ENCODE measurements at places on chromosomes 3 and 15.

DNA sequence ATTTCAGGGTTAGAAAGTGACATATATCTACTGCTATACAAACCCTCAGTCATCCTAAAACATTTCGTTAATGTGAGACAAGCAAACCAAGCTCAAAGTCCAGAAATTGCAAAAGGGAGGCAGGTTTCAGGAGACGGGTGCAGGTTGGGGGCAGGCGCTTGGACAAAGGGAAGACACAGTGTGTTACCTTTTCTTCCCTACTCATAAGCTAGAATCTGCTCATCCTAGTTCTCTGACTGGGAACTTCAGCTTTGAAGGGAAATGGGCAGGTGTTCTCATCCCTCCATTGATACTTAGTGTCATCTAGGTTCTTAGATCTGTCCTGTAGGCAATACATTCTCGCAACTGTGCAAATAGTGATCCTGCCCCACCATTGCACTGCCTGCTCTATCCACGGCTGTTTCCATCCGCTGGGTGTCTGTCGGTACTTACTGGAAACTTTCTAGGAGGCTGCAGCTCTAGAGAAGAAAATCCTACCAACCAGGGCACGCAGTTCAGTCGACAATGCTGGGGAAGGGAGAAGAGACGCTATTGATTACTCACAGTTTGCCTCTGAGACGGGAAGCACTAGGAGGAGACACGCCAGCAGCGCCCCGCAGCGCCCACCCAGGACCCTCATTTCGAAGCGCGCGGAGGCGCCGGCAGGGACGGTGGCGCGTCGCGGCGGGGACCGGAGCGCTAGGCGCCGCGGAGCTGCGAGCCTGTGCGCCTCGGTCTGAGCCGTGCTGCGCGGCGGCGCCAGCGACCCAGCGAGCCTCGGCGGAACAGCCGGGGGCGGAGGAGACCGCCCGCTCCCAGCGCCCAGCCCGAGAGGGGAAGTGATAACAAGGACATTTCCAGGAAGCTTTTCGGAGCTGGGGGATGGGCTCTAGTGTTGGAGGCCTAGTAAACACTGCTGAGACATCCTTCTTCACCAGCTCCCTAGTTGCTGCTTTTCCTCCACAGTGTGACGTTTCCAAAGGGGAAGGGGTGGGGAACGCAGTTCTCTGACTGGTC is at the start of gene PROS1:
TSS of gene PROS1 (minus strand) at position 766 of the 996 bp plus-strand sequence. CDS start at position 619, 147 bp downstream.
- peak; percentile 30 for DNase-seq

GRCh38 chr3:152642658-152643057 is 192.3 kb upstream of the P2RY1 start:
- DNase-seq: no peak

DNA sequence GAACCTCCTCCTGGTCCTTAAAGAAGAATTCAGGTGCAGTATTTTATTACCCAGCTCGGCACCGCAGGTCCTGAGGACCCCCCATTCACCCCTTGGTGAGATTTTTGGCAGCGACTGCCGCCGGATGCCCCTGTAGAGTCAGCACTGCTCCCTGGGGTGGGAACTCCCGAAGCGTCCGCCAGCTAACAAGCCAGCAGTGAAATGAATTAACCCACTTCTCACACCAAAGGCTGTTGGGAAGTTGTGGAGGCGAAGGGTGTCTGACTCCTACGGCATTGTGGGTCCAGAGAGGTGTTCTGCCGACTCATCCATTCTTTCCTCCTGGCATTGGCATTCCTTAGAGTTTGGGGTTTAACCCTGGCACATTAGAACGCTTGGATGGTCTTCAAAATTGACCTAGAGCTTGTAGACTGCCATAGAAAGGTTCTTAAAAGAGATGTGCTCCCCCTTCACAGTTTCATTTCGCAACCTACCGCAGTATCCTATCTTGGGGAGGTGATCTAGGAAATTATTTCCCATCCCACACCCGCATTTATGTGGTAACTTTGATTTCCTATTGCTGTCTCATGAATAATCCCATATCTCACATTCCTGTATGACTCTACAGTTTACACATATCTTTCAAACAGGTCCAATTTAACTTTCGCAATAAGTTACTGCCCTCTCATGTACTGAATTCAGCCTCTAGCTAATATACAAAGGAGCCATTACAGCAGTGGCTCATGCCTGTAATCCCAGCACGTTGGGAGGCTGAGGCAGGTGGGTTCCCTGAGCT is 879 bp upstream of the EIF5A2 start:
- no peak for DNase-seq

DNA sequence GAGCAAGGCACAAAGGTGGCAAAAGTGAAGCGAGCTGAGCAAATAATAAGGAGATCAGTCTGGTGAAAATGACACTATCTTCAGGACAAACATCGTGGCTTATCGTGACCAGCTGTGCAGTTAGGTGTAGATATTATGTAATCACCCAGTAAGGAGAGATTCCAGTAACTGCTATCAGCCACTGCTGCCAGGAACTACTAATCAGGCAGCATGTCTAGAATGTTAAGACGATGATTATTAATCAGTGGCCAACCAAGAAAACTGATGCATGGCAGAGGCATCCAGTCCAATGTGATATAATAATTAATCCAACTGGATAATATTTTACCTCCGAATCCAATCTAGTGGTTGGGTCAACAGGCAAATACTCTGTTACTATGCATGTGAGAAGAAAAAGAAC is 252.7 kb upstream of the ZPLD1 start:
- DNase-seq: no peak

DNA sequence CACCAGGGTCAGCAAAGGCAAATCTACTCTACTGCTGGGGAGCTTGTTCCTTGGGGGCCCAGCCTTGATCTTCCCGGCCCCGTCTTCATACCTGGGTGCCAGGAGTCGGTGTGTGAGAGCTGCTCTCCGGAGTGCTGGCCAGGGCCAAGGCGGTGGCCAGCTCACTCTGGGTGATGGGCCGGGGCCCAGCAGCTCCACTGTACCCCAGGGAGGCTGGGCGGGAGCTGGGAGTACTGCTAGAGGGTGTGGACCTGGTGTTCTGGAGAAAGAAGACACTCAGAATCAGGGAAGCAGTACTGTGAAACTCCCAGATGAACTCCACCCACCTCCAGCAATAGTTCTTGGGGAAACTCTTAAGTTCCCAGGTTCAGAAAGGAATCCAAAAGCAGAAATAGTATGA is 11.9 kb downstream of the UBL7 start:
- no peak for DNase-seq

GRCh38 chr3:177374323-177374722 is 177.0 kb upstream of the TBL1XR1 start:
- no peak for DNase-seq

DNA sequence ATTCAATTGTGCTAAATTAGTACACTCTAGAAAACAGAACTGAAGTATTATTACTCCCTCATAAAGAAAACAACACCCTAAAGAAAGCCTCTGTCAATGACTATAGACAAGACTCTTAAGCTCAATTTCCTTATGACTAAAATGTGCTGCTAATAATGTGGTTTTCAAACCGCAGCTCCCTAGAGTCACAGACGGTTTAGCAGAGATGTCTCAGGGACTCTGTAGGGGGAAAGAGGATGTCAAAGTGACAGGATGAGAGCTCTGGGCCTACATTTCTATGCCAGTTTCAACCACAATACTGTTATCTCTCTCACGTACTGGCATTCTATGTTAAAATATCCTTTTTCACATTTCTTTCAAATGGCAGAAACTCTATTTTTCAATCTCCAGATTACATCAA is 37.6 kb upstream of the WDR49 start:
- peak; percentile 3 for DNase-seq

- no peak for DNase-seq
Observed at GRCh38 chr15:93202405-93202804, 113.4 kb upstream of the RGMA start.

- DNase-seq: no peak
Observed at GRCh38 chr15:89463113-89463512, 33.3 kb downstream of the RHCG start.

DNA sequence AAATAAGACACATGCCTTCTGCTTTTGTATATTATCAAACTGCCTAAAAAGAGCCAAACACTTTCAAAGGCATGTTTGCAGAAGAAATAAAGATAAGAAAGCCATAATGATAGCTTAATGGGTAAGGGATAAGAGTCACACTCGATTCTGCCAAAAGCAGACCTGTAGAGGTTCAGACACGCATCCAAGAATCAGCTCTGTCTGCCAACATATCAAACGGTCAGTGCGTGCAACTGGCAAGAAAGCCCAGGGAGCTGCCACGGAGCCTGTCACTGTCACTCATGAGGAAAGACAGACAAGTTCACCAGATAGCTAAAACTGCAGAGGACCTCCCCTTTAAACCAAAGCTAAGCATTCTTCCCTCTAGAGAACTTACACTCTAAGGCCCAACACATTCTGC is 23.2 kb downstream of the DCP1A start:
- no peak for DNase-seq

DNA sequence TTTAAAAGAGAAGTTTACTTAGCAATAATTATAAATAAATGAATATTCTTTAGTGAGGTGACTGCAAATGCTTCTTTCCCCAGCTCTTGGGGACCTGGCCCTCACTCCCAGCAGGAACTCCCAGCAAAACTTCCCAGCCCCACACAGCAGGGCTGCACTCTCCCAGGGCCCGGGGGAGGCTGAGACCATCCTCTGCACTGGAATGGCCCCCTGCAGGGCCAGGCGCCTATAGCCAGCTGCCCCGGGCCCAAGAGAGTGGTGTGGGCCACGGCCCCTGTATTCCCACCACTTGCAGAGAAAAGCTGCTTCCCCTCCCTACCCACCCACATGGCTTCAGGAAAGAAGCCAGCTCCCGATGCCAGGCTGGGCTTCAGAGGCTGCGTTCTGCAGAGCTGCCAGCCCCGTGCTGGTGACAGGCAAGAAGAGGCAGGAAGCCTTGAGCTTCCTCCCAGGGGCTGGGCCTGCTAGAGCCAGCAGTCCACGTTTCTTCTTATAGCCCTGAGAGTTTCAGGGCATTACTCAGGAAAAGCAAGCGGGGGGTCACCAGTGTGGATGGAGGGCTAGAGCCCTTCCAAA is 20.0 kb downstream of the IDH2 start:
- DNase-seq: no peak

- DNase-seq: no peak
Observed at GRCh38 chr3:81439108-81439507, 322.3 kb downstream of the GBE1 start.

DNA sequence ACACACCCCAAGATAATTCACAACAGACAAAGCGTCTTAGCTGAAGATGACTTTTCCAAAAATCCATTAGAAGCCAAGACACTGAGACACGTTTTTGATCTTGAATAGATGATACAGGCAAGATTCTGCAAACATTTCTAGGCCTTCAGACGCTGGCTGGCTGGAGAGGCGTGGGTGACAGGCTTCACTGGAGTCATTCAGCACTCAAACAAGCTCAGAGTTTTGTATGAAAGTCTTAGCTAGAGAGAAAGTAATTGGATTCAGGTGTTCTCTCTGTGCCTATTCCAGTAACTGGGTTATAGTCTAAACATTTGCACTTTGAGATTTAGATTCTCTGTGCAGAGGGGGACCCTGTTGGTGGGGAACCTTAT is 147.7 kb upstream of the BHLHE40 start:
- no peak for DNase-seq

- DNase-seq: no peak
Observed at GRCh38 chr15:77416148-77416455, 3.8 kb downstream of the PEAK1 start.
